ENCODE measurements at places on chromosomes 1 and 21.

GRCh38 chr1:153799566-153800465 lies 24.6 kb downstream of the SLC27A3 start:
- no peak for DNase-seq

GRCh38 chr1:27539901-27540861 lies 50.2 kb upstream of the WASF2 start:
- DNase-seq: peak; percentile 31

DNA sequence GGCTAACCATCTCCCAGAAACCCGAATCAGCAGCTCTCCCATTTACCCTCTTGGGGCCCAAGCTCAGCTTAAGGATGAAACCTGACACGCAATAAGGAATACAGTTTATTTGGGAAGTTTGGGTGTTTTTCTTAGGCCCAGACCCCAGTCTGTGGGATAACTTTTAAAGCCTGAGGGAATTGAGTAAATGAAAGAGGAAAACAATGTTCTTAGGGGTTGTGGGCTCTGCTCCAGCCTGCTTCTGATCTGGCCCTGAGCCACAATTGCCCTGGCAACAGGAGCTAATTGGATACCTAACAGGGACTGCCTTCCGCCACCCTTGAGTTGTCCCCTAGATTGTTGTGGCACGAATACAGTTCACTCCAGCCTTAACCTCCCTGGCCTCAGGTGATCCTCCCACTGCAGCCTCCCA lies 20.1 kb downstream of the DYRK3 start:
- no peak for DNase-seq

GRCh38 chr1:232789651-232790050 lies 15.6 kb upstream of the MAP10 start:
- no peak for DNase-seq

DNA sequence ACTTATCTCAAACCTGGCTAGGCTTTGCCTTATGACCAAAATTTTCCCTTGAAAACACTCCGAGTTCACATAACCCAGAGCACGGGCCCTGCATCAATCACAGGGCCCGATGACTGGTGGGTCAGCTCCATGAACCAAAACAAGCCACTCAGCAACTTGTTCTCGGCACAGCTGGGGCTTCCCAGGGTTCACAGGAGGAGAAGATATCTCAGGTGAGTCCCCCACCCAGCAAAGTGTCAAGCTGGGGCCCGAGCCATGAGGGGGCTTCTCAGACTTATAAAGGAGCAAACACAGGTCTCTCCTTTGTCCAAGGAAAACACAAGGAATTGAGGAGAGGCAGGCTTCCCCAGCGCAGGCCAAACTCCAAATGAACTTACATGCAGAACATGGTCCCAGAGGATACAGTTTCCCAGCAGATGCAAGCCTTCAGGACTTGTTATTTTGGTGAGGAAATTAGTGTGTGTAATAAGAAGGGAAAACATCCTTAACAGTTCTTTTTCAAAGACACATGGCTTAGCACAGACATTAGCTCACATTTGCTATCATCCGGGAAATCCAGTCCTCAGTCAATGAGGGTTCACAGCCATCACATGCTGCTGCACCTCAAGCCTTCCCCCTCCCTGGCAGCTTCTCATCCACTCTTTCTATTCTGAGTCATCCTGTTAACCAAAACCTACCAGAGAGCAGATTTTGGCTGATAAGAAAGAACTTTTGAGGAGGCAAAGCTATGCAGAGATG lies 98.1 kb upstream of the NFIA start:
- no peak for DNase-seq

DNA sequence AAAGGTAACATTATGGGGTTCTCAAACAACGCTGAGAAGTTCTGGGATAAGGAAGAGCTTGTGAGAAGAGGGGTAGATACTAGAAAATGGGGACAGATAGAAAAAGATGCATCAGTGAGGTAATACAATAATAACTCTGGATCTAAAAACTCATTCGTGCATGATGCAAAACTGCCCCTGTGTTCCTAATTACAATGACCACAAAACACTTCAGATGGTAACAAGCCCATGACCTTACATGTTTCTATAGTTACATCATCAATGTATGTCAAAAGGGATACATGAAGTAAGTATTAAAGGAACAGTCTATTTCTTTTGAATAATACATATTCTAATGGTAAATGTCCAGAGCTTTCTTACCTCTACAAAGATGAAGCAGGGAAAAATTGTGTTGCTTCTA lies 110.6 kb upstream of the PLPPR5 start:
- no peak for DNase-seq

DNA sequence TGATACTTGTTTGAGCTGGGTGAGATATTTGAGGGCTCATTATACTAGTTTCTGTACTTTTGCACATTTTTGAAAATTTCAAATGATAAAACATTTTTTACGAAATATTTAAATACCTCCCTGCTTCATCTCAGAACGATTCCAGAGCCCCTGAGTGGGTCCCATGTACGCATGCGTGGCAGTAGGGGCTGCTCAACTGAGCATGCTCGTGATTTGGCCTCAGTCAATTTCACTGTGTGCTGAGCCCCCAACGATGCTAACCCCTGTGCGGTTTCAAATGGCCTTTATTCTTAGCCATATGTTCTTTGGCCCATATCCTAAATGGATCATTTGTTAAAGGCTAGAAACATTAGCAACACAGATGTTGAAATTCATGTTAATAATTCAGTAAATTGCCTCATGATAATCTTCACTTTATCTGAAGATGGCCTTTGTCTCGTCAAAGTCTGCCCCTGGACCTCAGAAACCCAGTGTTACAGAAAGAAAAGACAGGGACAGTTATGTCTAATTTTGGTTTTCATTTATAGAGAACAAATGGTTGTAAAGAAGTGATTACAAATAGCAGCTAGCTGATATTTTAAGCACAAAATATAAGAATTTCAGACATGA lies 108.2 kb downstream of the MRPS6 start:
- no peak for DNase-seq

DNA sequence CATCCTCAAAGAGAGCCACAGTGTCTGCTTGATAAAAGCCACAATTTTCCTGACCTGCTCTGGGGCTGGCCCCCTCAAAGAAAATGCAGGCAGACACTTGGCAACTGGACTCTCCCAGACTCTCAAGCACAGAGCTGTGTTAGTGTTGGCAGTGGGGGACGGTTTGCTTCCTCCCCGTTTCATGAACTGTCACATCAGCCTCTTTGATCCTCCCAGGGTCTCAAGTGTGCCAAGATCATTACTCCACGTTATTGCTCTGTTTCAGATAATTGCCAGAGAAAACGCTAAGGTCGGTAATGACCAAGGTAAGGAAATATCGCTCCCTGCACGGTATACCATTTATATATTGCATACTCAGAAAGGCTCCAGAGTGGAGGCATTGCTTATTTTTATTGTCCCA lies 138.8 kb downstream of the NTMT2 start:
- no peak for DNase-seq

- DNase-seq: no peak
These were observed 86.5 kb upstream of the ATP1A1 start for GRCh38 chr1:116286541-116286971.

GRCh38 chr1:162178432-162178831 lies 108.9 kb downstream of the NOS1AP start:
- DNase-seq: no peak

- no peak for DNase-seq
These were observed 33.4 kb downstream of the SLC19A1 start for GRCh38 chr21:45508607-45509565.

GRCh38 chr1:153192697-153193096 lies 10.5 kb upstream of the LELP1 start:
- no peak for DNase-seq

DNA sequence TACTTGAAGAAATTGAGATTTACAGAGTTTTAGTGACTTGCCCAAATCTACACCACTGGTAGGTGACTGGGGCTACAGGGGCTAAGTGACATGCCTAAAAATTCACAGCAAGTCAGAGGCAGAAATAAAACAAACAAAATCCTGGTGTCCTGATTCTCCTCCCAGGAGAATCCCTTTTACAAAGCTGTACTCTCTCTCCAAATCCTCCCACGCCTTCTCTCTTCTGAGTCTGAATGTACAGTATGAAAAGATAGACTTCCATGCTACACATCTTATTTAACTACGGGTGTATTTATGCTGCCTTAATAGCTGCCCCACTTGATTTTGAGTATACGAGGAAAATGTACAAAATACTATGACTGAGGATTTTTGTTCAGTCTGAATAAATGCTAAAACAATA lies 65.4 kb downstream of the SGIP1 start:
- DNase-seq: no peak

DNA sequence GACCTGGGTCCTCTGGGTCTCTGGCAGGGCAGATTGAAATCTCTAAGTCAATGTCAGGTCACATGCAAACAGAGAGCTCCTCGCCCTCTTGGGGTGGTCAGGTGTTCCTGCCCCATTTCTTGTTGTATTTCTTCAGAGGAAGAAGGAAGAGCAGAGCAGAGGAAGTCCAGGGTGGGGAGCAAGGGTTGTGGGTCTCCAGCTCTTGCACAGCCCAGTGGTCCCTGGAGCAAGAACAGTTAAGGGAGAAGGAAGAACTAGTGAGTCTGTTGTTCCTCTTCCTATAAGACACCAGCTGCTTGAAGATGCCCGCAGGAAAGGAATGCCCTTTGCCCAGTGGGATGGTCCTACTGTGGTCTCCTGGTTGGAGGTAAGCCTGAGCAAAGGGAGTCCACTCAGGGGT lies 26.3 kb downstream of the MYOG start:
- no peak for DNase-seq

- DNase-seq: no peak
These were observed 17.1 kb upstream of the FMO4 start for GRCh38 chr1:171296897-171297296.

- DNase-seq: no peak
These were observed 216.3 kb upstream of the ADGRL2 start for GRCh38 chr1:81584398-81584797.

DNA sequence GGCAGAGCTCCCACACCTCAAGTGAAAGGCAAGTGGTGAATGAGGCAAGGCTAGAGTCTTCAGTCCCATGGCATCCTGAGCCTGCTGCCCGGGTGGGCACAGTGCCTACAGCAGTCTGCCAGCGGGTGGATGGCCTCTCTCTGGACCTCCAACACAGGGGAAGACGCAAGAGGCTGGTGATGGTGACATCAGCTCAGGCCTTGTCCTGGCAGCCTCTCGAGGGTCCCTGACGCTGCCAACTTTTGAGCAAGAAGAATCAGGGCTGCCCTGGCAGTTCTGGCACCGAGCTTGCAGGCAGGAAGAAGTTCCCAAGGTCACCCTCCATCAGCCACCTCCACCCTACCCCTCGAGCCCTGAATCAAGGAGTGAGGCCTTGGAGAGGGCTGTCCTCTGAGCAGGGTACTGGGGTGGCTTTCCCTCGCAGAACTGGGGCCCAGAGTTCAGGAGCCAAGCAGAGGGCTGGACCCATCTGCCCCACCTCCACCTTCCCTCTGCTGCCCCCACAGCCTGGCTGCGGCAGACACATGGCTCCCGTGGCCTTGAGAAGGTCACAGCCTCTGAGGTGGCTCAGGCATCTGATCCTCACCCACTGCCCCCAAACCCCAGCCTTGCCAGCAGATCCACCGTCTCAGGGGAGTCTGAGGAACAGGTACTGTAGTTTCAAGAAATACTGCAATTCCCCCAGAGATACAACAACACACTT lies 5.8 kb downstream of the RAP1GAP start:
- no peak for DNase-seq

- no peak for DNase-seq
These were observed 11.9 kb downstream of the FMO5 start for GRCh38 chr1:147213271-147213670.

GRCh38 chr1:159924791-159925718 lies at the start of gene TAGLN2:
Gene TAGLN2 (minus strand): TSS chr1:159925507. CDS start chr1:159920509, 4,998 bp downstream.
- DNase-seq: peak; percentile 95

DNA sequence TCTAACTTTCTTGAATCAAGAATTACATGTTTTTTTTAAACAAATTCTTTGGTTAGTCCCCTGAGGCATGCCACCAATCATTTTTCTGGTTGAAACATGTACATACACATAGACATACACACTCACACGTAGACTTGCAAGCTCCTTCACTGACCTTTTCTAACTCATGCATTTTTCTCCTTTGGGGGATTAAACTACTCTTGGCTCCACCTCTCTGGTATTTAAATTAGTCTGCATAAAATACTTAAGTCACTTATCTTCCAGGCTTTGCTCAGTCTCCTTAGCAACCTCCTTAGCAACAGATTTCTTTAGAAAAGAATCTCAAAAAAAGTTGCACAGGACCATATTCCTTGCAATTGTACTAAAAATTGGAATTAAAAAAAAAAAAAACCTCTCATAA lies 440.9 kb upstream of the LRRC7 start:
- DNase-seq: no peak
